ENCODE measurements at places on chromosomes 1 and 21. TPM values are rescaled to one million over a fixed set of nuclear protein-coding genes. Genes with fewer than 3 reads are reported as not detected.

The CENPL gene
- 11.8 TPM for total RNA-seq

DNA sequence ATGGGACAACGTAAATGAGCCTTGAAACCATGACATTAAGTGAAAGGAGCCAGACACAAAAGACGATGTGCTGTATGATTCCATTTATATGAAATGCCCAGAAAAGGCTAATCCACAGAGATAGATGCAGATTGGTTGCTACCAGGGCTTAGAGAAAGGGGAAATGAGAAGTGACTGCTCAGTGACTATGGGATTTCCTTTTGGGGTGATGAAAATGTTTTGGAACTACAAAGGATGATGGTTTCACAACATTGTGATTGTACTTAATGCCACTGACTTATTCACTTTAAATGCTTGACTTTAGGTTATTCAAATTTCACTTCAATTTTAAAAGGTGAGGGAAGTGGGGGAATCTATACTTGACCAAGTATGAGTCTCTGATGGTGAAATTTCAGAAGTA is 414.3 kb downstream of the SETD4 start:
- DNase-seq, result no peak

GRCh38 chr1:113488576-113489177 is 98.4 kb downstream of the MAGI3 start:
- DNase-seq, result no peak

- DNase-seq, result no peak
Measured at GRCh38 chr21:28018741-28019669, 973.7 kb downstream of the LTN1 start.

DNA sequence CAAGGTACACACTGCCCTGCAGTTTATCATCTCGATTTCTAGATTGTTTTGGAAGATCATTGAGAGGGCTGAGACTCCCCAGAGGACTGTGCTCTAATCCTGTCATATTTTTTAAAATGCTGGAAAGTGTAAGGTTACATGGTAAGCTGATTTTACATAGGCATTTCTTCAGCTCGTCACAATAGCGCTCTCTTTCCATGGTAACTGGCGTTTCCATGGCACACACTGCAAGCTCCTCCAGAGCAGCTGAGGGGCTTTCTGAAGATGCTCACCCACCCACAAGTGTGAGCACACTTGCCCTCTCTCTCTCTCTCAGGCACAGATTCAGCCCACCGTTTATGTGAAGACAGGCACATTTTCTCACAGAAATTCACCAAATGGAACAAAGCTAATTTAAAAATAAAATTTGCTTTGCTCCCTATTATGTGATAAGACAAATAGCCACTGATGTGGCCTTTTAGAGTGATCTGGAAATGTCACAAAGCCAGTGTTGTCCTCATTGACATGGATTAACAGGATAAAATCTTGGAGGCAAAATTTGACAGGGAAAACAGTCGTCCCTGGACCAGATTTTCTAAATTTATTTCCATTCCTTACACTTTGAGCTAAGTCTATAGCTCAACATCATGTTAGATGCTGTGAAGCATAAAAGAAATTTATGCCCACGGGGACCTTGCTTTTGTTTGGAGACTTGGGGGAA is 421.5 kb downstream of the RWDD3 start:
- DNase-seq, result no peak

- no peak for DNase-seq
Measured at GRCh38 chr1:116971965-116972673, 29.4 kb upstream of the CD101 start.

The PARS2 gene
- total RNA-seq, result 4.8 TPM

DNA sequence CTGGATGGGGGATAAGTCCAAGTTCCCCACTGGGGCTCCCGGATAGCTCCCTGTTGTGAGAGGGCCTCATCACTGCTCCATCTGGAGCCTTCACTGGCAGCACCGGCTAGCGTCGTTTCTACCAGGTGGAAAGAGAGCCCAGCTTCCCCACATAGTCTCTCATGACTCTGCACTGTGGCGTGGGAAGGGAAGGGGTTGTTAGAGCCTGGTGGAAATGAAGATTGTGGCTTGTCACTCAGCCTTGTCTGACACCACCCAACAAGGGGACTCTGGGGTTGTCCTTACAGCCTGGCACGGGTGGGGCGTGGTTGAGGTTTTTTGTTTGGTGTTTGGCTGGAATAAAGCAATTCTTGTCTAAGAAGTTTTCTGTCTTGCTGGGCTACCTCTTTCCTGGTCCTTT is 94.6 kb downstream of the ADARB1 start:
- no peak for DNase-seq

DNA sequence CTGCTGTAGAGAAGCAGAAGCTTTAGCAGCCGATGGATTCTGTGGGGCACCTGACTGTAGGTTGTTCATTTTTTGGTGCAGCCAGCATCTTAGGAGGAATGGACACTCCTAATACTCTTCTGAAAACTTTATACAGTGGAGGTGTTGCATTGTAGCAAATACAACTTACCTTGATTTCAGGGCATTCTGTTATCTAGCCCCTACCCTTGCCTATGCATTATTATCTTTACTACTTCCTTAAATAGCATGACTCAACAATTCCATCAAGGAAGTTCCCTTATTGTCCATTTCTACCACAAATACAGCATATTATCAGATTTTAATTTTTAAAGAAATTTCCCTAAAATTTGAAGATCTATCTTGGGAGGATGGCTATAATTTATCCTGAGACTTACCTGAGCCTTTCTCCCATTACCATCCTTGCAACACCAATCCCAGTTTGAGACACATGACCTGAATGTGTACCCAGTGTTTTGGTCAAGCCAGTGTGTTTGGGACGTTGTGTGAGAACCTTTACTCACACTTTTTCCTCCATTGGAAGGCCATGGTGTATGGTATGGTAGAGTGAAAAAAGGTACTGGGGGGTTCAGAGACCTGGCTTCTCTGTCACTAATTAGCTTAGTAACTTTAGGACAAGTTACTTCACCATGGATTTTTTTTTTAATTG is 9.2 kb downstream of the POU2F1 start:
- no peak for DNase-seq

GRCh38 chr1:198399452-198399851 is 141.0 kb downstream of the ATP6V1G3 start:
- DNase-seq, result no peak

The OR2M3 gene
- not detected for total RNA-seq

DNA sequence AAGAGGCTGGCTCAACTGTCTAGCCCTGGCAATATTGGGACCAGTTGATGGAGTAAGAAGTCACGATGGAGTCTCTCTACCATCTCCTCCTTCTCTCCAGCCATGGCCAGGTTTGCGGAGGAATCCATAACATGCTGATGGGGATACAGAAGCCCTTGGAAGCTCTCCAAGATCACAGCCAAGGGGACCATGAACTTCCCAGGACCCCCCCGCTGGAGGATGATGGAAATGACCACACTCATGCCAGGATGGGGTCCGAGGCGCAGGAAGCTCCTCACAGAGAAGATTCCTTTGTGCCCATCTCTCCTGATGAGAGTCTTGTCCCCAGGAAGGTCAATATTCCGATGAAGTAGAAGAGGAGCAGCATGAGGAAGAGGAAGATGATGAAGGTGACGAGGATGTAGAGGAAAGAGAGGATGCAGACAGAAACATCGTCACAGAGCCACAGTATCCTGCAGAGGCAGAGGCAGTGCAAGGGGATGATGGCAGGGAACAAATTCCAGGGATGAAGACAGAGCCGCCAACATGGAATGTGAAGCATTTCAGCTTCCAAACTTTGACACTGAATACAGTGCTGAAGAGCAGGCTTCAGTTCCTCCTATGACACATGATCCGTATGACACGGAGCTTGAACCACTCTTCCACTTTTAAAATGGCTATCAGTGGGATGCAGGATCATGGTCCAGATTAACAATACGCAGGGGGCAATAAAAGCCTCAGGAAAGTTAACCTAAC is 57.9 kb upstream of the EDN2 start:
- no peak for DNase-seq

GRCh38 chr1:34013136-34013535 is 149.3 kb downstream of the HMGB4 start:
- no peak for DNase-seq

The SPRR2B gene
- not detected for total RNA-seq

DNA sequence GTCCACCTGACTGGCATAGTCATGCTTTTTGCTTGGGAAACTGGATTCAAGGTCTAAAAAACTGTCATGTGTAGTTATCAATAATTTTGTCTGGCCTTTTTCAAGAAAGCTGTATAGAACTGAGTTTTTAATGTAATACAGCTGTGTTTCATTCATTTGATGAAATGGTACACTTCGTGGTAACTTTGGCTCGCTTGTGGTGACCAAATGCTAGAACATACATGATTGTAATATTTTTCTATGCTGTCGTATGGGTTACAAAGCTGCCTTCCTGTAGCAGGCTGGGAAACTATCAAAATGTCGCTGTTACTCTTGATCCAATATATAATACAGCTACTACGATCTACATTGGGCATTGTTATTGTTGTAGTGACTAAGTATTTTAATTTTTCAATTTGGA is 2.1 kb downstream of the LRRC42 start:
- DNase-seq, result no peak

- DNase-seq, result no peak
Measured at GRCh38 chr1:27885114-27885528, 12.8 kb downstream of the THEMIS2 start.

The SYCP1 gene
- total RNA-seq, result not detected

- peak; percentile 12 for DNase-seq
Measured at GRCh38 chr21:38295997-38296764, 39.4 kb downstream of the KCNJ15 start.

DNA sequence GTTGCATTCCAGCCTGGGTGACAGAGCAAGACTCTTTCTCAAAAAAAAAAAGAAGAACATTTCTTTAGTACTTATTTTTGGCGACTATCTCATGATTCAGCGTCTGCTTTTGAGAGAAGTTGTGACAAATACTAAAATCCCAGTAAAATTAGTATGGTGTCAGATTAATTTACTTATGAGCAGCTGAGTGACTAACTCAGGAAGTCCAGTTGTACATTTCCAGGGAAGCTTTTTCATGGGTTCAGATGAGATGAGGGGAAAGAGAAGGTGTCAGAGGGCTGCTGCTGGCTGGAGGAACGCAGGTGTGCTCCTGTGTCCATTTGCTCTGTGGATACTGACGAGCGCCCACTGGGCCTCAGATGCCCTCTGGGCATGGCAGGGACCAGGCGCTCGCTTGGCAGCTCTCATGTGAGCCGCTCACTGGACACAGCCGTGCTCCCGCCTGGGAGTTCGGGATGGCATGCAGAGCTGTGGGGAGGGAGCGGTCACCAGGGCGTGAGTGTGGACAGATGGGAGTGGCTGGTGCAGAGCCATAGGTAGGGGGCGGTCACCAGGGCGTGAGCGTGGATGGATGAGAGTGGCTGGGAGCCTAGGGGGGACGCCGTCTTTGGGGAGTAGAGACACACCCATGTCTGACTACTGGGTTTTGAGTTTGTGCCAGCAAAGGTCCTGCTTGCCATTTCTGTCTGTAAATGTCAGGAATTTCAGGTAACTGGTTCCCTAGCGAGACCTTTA is 55.0 kb downstream of the ADARB1 start:
- no peak for DNase-seq

The TMED5 gene
- 51.4 TPM for total RNA-seq

DNA sequence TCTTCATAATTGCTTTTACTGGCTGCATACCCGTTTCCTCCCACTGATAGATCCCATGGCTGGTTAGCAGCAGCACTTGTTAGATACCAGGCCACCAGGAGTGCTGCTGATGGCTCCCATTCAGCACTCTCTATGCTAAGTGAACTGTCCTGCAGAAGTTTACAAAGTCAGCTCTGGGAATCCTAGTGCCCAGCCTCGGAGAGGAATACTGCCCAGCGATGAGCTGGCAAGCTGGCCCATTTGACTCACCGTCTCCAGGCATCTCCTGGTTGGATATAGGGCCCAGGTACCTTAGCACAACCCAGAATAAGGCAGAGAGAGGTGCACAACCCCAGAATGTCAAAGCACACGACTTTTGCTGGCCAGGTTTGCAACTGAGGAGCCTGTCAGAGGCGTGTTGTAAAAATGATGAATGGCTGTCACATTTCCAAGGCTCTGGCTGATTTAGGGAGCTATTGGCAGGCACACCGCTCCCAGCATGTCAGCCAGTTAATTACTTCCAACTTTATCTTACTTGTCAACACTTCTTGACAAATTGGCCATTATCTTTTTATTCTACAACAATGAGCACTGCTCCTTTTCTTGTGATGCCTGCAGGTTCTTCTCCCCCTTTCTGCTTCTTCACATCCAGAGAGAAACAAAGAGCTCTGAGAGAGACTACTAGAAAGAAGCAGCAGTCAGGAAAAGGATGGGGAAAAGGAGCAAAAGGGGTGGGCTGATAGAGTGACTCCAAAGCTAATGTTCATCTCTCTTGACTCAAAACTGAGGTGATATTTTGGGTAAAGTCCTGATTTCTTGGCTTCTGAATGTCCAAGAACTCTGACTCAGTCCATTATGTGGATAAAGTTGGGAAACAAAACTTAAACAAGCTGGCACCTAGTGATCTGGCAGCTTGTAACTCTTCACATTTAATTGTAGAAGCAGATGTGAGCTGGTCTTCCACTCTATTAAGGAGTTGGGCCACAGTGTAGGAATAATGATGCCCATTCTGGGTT is 10.8 kb upstream of the ANGPTL7 start:
- DNase-seq, result no peak

The KLHL20 gene
- 32.8 TPM for total RNA-seq

The LZIC gene
- total RNA-seq, result 31.0 TPM

DNA sequence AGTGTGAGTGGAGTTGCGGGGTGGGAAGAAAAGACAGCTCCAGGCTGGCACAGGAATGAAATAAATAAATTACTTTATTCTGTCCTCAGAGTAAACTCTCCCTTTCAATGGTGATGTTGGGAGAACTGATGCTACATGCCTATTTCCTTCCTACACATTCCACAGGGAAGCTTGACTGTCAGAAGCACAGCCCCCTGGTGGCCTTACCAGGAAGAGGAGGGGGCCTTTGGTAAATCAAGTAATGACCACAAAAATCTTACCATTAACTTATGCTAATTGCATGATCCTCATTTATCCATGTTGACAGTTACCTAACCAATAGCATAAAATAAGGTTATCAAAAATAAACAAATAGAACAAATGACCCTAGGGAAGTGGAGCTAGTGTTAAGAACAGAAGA is 605.0 kb upstream of the PKN2 start:
- no peak for DNase-seq

The MAST2 gene
- 4.9 TPM for total RNA-seq

DNA sequence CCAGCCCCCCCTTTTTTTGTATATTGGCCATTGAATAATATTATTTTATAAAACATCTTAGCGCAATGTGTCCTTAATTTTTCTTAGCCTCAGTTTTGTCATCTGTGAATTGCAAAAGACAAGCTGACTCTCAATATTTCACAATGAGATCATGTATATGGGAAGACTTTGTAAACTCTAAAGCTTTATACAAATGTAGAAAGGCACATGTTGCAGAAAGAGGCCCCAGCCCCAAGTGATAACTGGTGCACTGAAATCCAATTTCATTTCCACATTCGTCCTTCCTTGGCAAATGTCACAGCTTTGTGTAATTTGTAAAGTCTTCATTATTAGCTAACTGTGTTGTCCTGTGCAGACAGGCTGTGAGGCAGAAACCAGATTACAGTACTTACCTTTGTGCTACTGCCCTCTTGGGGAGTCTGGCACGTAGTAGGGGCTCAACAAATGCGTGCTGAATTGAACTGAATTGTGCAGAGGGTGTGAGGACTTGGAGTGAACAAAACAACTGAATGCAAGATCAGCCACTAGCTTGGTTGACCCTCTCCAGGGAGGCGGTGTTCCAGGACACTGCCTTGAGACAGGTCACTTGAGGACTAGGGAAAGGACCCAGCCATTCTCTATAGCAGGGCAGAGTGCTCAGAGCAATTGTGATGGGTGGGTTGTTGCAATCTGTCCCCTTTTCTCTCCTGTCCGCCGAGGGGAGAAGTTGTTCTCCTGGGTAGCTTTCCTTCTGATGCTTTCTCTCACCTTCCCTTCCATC is 74.6 kb downstream of the LMO4 start:
- DNase-seq, result no peak

The LEPROT gene
- total RNA-seq, result 26.3 TPM
